ENCODE measurements at places on chromosomes 16 and 17. TPM values are rescaled to one million over a fixed set of nuclear protein-coding genes. Genes with fewer than 3 reads are reported as not detected.

The CALB2 gene
- total RNA-seq: 5.2 TPM

The KRT9 gene
- total RNA-seq: not detected

The WSCD1 gene
- total RNA-seq: 0.72 TPM

The TP53TG3 gene
- not detected for total RNA-seq

The ZNF267 gene
- total RNA-seq: 10.4 TPM

The FSCN2 gene
- 1.6 TPM for total RNA-seq

All from cardiac atrium fibroblast (primary cell).